ENCODE measurements at places on chromosomes 4 and X.

DNA sequence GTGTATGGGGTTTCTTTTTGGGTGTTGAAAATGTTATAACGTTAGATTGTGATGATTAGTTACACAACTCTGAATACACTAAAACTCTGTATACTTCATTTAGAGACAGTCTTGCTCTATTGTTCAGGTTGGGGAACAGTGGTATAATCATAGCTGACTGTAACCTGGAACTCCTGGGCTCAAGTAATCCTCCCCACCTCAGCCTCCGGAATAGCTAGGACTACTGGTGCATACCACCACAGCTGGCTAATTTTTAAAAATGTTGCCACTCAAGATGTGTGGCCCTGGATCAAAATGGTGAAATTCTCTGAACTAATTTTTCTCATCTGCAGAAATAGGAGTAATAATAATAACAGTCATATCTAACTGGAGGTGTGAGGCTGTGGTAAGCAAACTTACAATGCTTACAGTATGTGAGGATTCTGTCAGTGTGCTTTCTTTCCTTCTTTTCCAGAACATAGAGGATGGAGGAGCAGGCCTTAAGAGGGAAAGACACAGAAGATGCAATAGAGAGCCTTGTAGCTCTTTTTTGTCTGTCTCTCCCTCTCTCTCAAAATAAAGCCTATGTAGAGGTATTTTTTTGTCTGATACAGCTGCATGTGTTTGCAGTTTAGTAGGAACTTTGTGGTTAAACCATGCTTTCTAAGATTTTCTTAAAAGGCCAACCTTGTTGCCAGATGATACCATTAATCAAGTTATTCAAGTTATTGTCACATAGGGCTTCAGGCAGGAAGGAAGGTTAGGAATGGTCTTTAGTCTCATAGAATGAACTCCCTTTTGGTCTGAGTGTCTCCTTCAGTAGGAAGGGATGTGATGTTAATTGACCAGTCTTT, 7.5 kb downstream of the ADD1 start:
- DNase-seq, result no peak

DNA sequence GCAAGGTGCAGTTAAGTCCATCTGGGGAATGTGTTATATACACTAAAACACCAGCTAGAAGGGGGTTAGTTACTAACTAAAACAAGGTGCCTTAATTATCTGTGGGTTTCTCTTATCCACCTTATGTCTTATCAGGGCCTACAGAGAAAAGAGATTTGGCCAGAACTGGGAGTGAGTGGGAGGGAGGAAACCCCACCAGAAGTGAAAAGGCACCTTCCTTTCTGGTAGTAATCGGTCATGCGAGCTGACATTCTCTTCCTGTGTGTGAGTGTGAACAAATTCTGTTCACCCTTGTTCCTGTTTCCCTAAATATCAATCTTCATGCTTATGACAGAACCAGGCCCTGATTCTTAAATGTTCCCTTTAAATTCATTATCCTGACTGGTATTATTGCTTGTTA, 43.5 kb downstream of the SRPX2 start:
- DNase-seq, result no peak

DNA sequence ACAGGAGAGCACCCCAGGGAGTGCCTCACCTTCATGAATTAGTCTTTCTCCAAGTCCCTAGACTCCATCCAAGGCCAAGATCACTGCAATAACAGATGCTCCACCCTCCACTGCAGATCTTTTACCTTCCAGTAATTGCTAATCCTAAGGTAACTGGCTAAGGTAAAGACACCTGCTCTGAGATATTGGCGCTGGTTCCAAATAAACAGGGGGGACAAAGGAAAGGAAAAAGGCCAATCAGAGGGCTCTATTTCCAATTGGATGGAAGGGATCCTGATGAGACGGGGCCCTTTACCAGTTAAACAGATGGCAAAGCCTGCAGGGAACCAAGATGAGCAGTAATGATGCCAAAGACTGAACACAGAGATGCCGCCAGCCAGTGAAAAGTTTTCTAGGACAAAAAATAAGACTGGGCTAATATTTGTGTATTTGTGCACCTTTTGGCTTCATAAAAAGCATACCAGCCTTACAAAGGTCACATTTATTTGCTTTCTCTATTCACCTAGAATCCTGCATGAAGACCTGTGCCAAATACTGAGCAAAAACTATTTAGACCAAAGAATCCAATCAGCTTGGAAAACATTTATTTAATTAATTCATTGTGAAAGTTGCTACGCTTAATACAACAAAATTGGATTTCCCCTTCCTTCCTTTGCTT, 148.5 kb downstream of the PPP3CA start:
- DNase-seq, result no peak

DNA sequence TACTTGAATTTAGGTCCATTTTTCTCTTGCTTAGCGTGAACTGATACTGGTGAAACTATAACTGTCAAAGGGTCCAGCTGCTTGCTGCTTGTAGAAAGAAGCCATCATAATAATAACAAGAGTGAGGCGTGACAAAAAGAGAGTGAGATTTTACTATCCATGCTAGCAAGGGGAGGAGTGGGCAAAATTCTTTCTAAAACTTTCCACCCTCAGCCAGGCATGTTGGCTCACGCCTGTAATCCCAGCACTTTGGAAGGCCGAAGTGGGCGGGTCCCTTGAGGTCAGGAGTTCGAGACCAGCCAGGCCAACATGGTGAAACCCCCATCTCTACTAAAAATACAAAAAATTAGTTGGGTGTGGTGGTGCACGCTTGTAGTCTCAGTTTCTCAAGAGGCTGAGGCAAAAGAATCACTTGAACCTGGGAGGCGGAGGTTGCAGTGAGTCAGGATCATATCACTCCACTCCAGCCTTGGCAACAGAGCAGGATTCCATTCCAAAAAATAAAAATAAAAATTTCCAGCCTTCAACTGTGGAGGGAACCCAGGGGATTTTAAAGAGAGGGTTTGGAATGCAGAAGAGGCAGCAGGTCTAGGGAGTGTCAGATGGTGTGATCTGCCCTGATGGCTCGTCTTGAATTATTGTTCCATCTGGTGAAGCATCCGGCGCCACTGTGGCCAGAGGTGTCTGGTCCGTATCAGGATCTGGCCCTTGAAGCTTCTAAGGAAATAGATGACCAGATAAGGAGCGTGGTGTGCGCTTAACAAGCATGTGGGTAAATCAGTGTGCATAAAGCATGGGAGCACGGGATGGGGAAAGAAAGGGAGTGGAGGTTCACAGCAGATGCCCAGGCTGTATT, 51.8 kb downstream of the LRP2BP start:
- peak; percentile 83 for DNase-seq
